Thoracic aorta (tissue), 2 donors: ENCODE measurements at places on chromosomes 1 and 21.

- DNase-seq: no peak
Measured at GRCh38 chr21:22164912-22165311, 1166.7 kb downstream of the NCAM2 start.

- no peak for DNase-seq
Measured at GRCh38 chr1:24465099-24465498, 37.5 kb upstream of the RCAN3 start.

DNA sequence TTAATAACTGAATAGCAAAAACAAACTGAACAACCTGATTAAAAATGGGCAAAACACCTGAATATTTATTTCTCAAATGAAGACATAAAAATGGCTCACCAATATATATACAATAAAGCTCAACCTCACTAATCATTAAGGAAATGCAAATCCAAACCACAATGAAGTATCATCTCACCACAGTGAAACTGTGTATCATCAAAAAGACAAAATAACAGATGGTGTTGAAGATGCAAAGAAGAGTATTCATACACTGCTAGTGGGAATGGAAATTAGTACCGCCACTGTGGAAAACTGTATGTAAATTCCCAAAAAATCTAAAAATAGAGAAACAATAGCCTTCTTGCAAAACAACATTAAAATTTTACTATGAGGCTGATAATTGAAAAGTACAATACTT, 1660.1 kb upstream of the B3GALT2 start:
- no peak for DNase-seq

DNA sequence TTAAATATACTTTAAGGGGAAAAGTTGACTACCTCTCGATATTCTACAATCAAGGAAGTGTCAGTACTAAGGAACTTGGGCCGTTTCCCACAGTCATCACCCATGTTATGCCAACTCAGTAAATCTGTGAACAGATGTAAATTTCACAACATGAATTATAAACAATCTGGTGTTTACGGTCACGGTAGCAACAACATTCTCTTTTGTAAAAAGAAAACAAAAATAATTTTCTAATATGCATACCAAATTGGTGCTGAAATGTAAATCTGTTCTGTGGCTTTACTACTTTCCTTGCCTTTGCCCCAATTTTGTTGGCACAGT, 1.2 kb downstream of the SH3GLB1 start:
- no peak for DNase-seq

- no peak for DNase-seq
Measured at GRCh38 chr1:207868251-207868773, 42.6 kb downstream of the CD34 start.

- no peak for DNase-seq
Measured at GRCh38 chr1:41723786-41724185, 194.9 kb downstream of the HIVEP3 start.

DNA sequence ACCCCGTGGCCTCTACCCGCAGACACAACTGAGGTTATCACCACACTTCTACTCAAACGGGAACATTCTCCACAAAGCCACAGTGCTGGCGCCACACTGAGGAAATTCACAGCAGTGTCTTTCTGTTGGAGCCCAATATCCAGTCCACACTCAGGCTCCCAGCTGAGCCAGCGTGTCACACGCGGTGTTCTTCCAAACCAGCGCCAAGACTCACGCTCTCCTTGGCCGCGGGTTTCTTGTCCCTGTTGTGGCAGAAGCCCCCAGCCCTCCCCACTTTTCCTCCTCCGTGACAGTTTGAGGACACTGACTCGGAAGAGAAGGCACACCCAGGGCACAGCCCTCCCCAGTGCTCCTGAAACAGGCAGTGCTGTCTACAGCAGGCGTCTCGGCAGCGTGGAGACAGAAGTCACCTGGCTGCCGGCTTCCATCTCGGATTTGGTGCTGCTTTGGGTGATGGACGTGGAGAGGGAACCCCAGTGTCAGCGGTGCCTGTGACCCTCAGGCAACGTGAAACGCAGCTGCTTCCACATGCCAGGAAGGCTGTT, 35.4 kb upstream of the AGPAT3 start:
- DNase-seq: no peak

- no peak for DNase-seq
Measured at GRCh38 chr1:19321071-19321470, 8.9 kb downstream of the SLC66A1 start.

- no peak for DNase-seq
Measured at GRCh38 chr21:15870819-15871218, 141.0 kb downstream of the USP25 start.

GRCh38 chr1:147719029-147719698, 41.2 kb downstream of the GJA5 start:
- DNase-seq: no peak

- DNase-seq: no peak
Measured at GRCh38 chr1:206477581-206478380, 7.5 kb downstream of the IKBKE start.

GRCh38 chr1:207179036-207179435, 75.0 kb downstream of the C4BPA start:
- no peak for DNase-seq

DNA sequence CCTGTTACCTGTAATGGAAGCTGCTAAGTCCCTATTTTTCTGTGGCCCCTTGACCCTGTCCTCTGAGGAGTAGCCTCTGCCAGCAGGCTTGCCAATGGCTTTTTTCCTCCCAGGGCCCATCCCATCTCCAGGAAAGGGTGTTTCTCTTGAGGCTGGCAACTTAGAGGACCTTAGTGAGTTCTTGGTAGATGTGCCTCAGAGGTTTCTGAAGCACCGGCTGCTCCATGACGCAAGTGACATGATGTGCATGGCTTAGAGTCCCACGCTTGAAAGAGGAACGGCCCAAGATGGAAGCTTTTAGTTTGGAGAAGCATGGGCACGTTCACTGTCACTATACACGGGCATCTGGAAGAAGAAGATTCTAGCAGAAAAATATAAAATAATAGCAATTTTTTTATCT, 63.0 kb downstream of the TGFB2 start:
- DNase-seq: no peak

DNA sequence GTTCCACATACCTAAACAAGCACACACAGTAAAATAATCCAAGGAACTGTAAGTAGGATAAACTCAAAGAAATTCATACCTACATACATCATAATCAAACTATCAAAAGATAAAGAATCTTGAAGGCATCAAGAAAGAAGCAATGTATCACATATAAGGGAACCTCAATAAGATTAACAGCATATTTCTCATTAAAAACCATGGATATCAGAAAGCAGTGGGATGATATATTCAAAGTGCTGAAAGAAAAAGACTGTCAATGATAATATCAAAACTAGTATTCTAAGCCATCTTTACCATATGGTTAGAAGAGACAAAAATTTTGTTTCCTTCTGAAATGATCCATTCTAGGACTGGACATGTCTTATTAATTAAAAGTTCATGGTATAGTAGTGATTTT, 37.1 kb upstream of the ADAM30 start:
- no peak for DNase-seq

DNA sequence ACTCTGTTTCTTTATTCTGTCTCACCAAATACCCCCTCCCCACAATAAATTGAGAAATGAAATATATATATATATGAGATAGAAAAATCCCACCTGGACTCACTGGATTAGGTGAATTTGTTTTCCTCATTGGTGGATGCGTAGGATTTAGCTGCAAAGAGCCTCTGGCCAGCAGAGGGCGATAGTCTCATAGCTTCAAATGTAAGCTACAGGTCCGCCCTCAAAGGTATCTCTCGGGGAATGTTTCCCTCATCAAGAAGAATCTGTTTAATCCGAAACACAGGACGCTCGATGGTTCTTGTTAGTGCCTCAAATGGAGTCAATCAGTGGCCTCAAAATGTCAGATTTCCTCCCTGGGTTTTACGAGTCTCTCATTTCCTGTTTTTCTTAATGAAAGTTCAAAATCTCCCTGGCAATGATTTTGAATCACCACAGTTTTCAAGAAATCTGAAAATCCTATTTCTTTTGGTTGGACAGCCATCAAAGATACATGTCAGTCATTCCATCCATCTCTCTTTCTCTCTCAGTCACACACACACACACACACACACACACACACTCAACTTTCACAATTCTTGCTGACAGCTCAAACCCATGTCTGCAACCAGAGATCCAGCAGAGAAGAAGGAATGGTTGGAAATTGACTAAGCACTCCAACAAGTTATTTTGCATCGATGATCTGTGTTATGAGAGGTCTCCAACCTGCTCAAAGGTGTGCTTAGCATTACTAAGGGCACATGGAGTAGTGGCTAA, 13.9 kb upstream of the CAMK1G start:
- DNase-seq: no peak

- DNase-seq: no peak
Measured at GRCh38 chr1:168146160-168146539, 9.4 kb upstream of the GPR161 start.

GRCh38 chr1:89277725-89278124, 5.1 kb upstream of the GBP5 start:
- DNase-seq: no peak

DNA sequence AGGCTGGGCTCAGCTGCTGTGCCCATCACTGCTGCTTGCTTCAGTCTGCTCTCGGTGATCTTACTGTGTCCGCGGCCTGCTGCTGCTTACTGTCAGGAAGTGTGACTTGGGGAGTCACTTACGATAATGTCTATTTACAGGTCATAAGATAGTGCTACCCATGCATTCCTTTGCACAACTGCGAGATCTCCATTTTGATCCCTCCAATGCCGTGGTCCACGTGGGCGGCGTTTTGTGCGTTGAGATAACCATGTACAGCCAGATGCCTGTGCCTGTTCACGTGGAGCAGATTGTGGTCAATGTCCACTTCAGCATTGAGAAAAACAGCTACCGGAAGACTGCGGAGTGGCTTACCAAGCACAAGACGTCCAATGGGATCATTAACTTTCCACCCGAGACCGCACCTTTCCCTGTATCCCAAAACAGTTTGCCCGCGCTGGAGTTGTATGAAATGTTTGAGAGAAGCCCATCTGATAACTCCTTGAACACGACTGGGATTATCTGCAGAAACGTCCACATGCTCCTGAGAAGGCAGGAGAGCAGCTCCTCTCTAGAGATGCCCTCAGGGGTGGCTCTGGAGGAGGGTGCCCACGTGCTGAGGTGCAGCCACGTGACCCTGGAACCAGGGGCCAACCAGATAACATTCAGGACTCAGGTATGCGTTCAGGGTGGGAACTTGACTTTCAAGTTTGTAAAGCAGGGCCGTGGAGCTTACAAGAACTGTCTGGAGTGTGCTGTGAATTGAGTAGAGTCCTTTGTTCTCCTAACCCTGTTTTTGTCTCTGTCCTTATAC, 24.4 kb upstream of the PWP2 start:
- no peak for DNase-seq

GRCh38 chr21:17925899-17926298, 106.7 kb upstream of the C21orf91 start:
- no peak for DNase-seq

GRCh38 chr1:110047463-110047862, 13.0 kb downstream of the STRIP1 start:
- DNase-seq: no peak

DNA sequence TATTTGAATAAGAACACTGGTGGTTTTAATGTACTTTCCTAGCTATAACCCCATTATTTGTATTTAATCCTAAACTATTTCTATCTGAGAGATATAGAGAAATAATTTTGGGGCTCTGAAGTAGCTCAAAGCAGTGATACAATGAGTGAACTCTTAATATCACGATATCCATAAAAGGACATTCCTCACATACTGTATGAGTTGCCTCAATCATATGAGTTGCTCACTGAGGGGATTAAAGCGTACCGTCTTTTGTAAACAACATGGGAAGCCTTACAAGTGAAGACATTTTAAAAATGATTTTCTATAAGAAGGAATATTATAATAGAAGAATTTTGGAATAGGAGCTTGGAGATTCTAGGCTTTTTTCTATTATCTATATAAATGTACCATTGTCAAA, 21.5 kb downstream of the BRINP3 start:
- no peak for DNase-seq

DNA sequence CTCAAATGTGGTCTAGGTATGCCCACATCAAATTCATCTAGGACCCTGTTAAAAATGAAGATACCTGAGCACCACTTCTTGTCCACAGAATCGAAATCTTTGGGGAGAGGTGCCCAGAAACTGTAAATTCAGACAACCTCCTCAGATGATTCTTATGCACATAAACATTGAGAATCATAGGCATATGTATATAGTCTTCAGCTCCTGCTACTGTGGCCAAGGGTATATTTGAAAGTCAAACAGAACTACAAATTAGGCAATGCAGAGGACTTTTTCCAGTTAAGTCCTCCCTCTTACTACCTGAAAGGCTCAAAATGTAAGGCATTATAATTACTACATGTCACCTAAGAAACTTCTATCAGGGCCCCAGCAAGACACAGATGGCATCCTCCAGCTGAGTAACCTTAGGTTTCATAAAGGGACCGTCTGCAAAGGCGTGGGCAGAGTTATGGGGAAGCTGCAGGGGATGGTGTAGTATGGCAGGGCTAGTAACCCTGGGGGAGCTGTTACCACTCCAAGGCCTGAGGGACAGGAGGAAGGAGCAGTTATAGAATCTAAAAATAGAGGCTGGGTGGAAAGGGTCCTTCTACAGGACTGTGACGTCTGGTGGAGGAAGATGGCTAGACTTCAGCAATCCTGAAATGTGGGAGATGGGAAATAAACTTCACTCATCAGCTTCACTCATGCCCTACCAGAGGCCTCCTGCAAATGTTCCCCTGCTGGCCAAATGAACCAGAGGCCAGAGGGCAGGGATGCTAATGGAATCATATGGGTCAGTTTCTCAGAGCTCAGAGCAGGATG, 46.3 kb downstream of the DAB1 start:
- no peak for DNase-seq

GRCh38 chr1:211328084-211328694, 1.6 kb downstream of the TRAF5 start:
- no peak for DNase-seq

- no peak for DNase-seq
Measured at GRCh38 chr1:41710980-41711379, 207.7 kb downstream of the HIVEP3 start.

GRCh38 chr1:228502522-228502921, 15.3 kb downstream of the RNF187 start:
- DNase-seq: no peak

DNA sequence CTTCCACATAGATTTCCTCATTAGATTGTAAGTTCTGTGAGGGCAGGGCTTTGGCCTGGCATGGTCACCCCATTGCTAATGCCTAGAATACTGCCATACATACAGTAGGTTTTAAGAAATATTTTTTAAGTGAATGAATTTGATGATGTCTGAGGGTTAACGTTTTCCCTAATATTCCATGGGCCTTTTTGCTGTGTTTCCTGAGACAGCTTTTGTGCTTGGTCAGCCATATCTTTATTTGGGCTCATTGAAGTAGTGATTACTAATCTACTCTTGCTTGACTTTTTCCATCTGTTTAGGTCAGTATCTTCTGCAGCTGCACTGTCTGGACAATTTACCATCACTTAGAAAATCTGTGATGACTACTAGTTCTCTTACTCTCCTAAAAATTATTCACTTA, 3.5 kb downstream of the CDC42 start:
- no peak for DNase-seq

DNA sequence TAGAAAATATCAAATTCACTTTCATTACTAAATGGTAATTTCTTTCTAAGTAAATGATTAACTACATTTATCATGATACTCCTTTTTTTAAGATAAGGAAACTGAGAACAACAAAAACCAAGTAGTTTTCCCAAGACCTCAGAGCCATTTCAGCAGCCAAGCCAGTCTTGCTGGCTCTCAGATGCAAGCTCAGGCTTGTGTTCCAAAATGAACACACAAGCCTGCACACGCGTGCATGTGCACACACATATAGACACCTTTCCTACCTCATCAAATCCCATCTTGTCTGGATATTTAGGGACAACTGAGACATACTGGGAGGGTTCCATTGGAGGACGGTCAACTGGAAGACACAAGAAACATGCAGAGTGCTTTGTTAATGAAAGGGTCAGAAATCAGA, 83.0 kb downstream of the COLGALT2 start:
- DNase-seq: no peak

- no peak for DNase-seq
Measured at GRCh38 chr1:217240656-217241055, 390.2 kb downstream of the GPATCH2 start.
